ENCODE measurements at places on chromosomes 7 and 10.

DNA sequence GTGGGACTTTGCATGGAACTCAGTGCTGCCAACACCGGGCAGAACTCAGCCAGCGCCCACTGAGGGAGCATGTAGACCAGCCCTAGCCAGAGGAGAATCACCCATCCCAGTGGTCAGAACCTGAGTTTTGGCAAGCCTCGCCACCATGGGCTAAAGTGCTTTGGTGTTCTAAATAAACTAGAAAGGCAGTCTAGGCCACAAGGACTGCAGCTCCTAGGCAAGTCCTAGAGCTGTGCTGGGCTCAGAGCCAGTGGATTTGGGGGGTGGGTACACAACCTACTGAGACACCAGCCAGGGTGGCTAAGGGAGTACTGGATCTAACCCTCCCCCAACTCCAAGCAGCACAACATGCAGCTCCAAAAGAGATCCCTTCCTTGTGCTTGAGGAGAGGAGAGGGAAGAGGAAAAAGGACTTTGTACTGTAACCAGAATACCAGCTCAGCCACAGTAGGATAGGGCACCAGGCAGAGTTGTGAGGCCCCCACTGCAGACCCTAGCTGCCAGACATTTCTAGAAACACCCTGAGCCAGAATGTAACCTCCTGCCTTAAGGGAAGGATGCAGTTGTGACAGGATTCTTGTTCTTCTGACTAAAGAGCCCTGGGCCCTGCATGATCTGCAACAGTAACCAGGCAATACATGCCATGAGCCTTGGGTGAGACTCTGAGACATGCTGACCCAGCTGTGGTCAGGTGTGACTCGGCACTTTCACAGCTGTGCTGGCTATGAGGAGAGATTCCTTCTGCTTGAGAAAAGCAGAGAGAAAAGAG lies 24.4 kb downstream of the GSDME start:
- DNase-seq, result no peak

DNA sequence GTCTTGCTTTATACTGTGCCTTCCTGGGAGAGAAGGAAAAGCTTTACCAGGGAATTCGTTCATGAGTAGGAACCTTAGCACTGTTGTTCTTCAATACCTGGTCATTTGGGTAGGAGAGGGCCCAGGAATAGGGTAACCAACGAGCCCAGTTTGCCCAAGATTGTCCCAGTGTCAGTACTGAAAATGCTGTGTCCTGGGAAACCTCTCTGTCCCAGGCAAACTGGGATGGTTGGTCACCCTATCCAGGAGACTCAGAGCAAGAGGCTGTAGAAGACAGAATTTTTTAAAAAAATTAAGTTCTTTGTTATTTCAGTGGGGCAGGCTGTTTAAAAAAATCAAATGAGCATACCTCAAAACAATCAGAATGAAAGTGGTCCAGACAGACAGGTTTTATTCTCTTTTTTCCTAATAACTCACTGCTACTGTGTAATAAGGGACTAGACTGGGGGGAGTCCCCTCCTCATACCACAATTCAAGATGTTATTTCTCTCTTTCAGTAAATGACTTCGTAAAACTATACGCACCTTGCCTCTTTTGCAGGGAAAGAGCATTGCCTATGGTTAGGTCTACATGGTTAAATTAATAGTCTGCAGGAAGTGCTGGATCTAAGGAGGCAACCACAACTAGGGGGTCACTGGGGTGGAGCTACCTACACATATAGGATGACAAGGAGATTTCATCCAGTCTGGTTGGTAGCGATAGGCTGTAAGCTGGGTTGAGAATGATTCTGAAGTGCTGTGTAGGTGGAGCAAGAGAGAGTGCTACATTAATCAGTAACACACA lies 41.1 kb upstream of the FAM133B start:
- no peak for DNase-seq

DNA sequence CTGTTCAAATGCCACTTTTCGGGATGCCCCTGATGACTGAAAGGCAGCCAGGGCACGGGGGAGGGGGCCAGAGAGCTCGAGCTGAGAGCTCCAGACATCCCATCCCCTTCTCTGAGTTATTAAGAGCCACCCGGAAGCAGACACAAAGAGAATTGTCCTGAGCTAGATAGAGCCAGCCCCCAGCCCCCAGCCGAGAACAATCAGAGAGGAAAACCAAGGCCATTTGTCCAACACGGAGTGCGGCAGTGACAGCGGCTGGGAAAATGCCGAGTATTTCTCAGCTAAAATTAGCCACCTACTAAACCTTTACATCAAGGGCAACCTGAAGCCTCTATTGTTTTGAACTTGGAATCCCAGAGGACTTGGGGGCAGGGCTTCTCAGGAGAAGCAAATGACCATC lies 51.0 kb downstream of the UNC5B start:
- no peak for DNase-seq

GRCh38 chr10:132407846-132408278 lies 10.9 kb downstream of the PWWP2B start:
- peak; percentile 84 for DNase-seq

DNA sequence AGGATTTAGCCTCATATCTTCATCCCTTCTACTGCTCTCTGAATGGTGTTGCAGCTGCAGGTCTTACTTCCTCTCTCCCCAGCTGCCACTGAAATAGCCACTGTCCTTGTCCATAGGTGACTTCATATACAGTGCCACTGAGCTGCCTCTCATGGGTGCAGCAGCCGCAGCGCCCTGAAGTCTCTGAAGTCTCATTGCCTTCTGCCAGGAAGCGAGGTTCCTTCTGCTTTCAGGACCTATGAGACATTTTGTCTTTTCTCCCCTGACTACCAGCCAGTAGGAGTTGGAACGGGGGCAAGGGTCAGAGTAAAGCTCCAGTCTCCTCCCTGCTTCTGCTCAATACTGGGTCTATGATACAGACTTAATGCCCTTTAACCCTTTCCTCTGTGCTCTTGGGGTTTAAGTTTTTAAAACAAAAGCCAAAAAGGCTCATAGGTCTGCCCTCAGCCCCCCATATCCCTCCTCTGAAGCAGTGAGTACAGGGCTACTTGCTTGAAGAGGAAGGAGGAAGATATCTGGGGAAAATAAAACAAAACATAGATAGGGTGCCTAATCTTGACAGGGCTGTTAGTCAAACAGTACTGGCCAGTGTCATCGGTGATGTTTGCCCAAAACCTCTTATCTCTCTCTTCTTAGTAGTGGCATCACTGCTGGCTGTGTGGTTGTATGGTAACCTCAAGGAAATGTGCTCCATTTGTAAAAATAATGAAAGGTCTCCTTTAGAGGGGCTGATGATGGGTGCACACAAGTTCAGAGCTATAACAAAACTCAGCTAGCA lies 7.1 kb downstream of the PLCE1 start:
- DNase-seq, result no peak

DNA sequence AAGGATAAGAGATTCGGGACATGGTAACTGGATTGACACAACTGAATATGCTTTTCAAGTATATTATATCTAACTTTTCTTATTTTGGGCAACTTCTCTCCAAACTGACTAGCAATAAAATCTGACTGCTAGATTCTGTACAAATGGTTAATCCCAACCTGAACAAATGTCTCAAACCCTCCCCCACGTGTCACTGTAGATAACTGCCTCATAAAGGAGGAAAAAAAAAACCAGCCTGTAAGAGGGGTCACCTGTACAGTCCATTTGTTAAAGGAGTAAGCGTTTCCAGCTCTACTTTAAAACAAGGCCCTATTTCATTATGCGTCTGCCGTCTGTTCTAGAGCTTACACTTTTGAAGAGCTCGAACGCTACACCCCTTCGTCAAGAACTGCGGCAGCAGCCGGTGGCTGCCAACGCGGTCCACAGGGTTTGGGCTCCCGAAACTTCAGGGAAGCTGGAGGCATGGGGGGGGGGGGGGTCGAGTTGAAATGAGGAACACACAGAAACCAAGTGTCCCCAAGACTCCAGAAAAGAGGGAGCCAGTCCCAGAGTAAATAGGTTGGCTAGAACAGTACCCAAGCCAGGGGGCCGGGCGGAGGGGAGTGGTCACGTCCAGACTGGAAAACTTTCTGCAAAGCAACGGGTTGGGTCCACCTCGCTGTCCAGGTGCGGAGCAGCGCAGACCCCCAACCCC lies 492 bp downstream of the COG5 start:
- no peak for DNase-seq

DNA sequence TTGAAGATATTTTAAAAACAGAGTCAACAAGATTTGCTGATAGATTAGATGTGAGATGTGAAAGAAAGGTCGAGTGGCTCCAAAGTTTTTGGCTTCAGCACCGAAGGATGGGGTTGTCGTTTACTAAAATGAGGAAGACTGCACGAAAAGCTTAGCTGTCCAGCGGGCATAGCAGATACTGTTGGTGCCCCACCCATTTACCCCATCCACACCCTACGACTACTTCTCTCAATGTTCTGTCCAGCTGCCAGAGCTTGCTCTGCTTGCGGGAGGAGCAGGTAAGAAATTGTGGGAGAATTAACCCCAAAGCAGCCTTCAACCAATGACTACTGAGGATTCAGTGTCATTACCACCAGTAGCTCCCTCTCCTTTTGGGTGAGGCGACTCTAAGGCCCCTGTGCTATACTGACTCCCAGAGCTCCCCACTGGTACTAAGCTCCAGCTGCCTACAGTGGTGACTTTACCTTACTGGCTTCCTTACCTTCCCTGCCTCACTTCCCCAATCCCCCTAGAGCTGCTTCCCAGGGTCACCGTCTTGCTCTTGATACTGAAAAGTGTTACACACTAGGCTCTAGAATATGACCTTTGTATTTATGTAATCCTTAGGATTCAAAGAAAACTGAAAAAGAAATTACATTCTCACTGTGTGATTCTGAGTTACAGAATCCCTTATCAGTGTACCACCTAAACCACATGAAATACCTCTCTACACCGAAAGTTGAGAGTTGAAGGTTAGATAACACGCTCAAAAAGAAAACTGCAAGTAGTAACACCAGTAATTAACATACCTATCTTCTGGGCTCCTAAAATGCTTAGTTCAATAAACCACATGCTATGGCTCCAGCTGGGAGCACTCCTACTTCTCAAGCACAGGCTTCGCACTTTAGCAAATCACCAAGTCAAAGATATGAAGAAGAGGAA lies 22.3 kb downstream of the CACUL1 start:
- no peak for DNase-seq

DNA sequence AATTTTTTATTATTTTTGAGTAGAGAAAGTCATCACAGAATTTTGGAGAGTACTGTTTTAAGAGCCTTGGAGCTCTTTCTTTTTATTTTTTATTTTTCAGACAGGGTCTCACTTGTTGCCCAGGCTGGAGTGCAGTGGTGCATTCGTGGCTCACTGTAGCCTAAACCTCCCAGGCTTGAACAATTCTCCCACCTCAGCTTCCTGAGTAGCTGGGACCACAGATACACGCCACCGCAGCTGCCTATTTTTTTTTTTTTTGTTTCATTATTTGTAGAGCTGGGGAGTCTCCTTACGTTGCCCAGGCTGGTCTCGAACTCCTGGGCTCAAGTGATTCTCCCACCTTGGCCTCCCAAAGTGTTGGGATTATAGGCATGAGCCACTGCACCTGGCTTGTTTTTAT lies 10.6 kb downstream of the CPA4 start:
- no peak for DNase-seq

GRCh38 chr7:30327813-30328212 lies 43.4 kb downstream of the ZNRF2 start:
- DNase-seq, result no peak

GRCh38 chr10:69489506-69490090 lies 38.3 kb downstream of the TSPAN15 start:
- DNase-seq, result no peak

DNA sequence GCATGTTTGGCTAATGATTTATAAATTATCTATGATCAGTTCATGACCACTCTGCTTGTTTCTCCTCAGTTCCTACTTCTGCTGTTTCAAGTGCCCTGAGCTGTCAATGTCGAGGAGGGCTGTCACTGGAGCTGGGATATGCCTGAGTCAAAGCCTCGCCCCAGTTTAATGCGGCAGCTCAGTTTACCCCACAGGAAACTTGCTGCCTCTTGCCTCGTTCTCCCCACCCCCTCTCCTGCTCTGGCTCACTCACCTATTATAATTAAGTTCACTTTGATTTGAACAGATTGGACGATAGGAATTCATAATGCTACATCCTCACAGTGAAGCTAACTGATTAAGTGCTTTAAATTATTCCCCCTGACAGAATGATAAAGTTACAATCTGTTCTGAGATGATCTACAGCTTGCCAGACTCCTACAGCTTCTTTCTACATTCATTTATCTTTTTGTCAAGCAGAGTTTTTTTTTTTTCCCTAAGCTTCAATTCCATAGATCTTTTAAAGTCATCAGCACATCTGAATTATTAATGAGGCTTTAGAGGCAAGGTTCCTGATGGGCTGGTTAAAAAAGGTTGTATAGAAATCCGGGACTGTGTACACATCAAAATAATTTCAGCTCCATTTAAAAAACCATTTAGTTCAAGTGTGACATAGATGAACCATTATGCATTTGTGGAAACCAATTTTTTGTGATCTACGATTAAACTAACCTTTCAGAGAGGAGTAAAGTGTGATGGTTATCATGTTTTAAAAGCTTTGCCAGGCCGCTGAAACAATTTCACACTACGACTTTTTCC lies 758.3 kb downstream of the KCNMA1 start:
- no peak for DNase-seq

GRCh38 chr10:2619472-2619871 lies 447.9 kb upstream of the PFKP start:
- DNase-seq, result peak; percentile 4

DNA sequence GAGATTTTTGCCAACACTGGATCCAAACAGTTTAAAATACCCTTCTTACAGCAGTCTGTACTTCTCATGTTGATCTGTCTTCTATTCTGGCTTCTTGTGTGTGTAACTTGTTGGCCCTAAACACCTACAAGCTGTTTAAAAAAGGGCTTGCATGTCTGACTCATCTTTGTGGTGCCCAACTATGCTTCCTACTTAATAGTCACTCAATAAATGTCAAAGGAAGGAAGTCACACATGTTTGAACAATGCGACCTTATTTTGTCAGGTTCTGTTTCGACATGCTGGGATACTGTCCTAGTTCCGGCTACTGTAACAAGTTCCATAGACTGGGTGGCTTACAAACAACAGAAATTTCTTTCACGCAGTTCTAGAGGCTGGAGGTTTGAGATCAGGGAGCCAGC lies 9.4 kb upstream of the GRK5 start:
- no peak for DNase-seq

DNA sequence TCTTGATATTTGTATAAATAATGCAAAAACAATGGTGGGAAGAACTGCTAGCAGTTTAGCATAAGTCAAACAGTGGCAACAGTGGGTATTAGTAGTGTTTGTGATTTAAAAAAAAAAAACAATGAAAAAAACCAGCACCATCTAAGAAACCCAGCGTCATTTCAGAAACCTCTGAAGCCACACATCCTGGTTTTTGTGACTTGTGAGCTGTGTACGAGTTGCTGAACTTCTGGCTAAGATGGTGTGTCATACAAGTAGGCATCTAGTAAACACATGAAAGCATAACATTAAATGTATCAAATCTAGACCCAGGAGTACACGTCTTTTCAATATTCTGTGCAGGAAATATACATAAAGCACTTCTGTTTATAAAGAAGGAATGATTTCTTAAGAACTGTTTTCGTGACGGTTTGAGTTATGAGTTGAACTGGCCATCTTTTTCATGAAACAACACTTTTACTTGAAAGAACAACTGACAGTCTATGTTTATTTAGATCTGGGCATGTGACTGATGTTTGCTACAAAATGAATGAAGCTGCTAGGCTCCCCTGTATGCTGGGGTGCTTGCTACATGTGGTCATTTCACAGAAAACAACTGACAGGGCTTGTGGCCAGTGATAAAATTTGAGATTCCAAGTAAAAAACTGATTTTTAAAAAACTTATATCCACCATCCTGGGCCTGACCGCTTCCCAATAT lies 143.5 kb downstream of the PIP4K2A start:
- DNase-seq, result no peak
